ENCODE measurements at places on chromosomes 7 and 10.

GRCh38 chr10:12322583-12323131 lies 26.7 kb upstream of the CAMK1D start:
- no peak for DNase-seq

- no peak for DNase-seq
Observed at GRCh38 chr7:34096198-34096651, 190.9 kb downstream of the BMPER start.

DNA sequence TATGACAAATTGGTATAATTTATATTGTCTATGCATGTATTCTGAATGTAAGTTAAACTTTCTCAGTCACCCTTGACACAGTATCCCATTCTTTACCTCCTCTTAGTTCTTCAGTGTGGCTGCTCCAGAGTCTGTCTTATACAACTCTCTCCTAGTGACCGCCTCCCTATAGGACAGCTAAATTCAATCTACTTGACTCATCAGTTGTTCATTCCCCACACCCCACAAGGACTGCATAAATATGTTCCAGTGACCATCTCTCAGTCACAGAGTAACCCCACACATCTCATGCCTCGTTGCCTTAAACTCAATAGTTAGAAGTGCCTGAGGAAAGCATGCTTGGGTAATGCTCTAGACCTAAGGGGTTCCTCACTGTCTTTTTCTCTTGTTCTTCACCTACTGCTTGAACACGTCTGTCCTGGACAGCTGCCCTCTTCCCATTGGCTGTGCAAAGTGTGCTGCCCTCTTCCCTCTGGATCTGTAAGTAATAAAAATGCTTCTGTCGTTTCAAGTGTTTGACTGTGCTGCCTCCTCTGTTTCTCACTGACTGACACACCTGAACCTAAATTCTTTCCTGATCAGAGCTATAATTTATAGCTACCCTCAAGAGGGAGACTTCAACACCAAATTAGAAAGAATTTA lies 494.6 kb upstream of the GRM3 start:
- no peak for DNase-seq

- no peak for DNase-seq
Observed at GRCh38 chr7:69683002-69683401, 84.7 kb downstream of the AUTS2 start.

- no peak for DNase-seq
Observed at GRCh38 chr10:60652628-60653027, 125.7 kb upstream of the CDK1 start.

- peak; percentile 20 for DNase-seq
Observed at GRCh38 chr7:12623885-12624498, 53.5 kb downstream of the SCIN start.

DNA sequence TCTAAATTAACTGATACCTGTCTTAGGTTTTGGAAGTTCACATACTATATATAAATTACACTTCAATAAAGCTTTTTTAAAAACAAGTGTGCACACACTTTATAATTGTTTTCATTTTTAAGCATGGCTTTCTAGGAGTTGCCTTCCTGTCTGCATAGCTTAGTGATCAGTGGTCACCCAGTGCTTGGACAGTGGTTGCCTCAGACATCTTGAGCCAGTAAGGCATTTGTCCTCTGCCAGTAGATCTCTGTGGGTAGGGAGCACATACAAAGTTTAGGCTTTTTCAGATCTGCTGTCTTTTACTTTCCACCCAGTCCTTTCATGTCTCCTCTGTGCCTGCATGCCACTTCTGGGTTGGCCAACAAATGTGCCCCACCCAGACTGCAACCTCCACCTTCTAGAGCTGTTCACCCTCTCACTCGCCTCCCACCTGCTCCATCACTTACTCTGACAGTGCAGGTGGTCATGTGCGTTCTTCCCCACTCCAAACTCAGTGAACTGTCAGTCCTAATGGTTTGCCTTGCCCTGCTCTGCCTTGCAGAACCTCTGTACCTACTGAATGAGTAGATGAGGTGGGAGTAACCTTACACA lies 31.7 kb downstream of the TPST1 start:
- no peak for DNase-seq

- DNase-seq = no peak
Observed at GRCh38 chr7:5514440-5515035, 90.9 kb upstream of the TNRC18 start.

DNA sequence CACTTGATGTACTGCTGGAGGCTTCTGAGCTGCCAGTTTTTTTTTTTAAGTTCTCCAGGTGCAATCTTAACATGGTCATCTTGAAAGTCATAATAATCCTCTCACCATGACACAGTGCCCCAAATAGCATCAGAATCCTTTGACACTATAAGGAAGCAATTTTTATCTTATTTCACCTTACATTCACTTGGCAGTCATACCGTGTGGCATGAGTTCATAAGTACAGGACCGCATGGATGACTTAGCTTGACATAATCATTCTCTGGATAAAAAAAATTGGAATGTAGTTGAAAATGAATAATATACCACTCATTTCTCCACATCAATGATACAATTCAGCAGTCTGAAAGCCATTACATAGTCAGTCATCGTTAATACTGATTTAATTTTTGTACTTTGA lies 25.6 kb upstream of the TMEM196 start:
- no peak for DNase-seq

DNA sequence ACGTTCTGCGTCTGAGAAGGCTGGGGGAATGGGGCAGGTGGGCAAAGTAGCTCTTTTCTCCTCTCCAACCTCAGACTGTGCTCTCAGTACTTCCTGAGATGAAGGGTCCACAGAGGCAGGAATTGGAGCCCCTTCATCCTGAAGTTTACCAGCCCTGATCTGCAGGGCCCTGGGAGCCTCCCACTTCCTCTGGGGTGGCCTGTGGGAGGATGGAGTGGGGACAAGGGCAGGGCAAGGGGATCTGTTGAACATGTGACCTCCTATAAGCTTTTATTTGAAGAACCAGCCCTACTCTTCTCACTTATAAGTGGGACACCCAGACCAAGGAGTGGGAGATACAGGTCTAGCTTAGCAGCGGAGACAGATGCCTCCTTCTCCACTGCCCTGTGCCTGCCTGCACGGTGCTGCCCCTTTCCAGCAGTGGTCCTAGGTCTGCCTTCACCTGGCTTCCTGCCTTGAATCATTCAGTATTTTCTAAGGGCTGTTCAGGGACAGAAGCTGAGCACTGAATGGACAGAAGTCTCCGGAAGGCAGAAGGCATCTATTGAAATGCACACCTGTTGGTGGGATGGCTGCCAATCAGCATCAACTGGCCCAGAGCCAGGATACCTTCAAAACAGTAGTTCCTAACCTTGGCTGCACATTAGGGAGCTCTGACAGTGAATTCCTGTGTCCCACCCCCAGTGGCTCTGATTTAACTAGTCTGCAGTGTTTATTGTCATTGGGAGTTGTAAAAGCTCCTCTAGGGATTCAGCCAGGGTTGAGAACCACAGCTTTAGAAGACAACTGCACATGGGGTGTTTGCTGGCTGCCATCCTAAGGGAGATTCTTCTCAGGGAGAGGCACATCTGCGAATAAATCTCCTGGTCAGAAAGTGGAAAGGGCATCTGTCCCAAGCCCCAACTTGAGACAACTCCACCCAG lies 2.7 kb upstream of the ARHGAP22 start:
- no peak for DNase-seq
